Thyroid gland (tissue), 4 donors: ENCODE measurements at places on chromosomes 12 and 14. TPM values are rescaled to one million over a fixed set of nuclear protein-coding genes. Genes with fewer than 3 reads are reported as not detected.

- DNase-seq, result no peak
- peaks cover 16% of the 10 kb centered on the region for H3K4me1 ChIP-seq
- no peaks in the 10 kb centered on the region for H3K36me3 ChIP-seq
- peak overlapping the region; percentile 79 for H3K27ac ChIP-seq
- H3K4me3 ChIP-seq, result peak overlapping the region; percentile 90
Observed at GRCh38 chr14:54487771-54488170, 1.0 kb downstream of the GMFB start.

DNA sequence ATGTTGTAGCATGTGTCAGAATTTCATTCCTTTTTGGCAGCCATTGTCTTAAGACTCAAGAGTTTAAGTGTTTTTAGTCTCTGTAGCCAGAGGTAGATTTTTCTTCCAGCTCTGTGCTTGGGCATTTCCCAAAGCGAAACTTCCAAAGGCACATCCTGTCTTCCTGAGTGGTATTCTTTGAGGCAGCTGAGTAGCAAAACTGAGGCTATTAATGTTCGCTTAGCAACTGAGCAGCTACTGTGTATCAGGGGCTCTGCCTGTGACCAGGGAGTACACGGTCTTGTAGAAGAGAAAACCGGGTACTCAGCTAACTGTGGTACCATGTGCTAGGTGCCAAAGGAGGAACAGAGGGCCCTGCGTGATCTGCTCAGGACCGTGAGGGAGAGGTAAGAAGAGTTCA is 52.0 kb downstream of the ETV6 start:
- H3K27me3 ChIP-seq, result no peaks in the 10 kb centered on the region
- no peaks in the 10 kb centered on the region for H3K36me3 ChIP-seq
- H3K4me1 ChIP-seq, result peaks cover 32% of the 10 kb centered on the region
- H3K4me3 ChIP-seq, result no peak overlapping the region
- DNase-seq, result no peak

The TAS2R10 gene
- 1.6 TPM for total RNA-seq

GRCh38 chr14:46034305-46034704 is 617.3 kb downstream of the RPL10L start:
- H3K4me1 ChIP-seq, result no peaks in the 10 kb centered on the region
- no peak overlapping the region for H3K27ac ChIP-seq
- H3K27me3 ChIP-seq, result no peaks in the 10 kb centered on the region
- H3K36me3 ChIP-seq, result no peaks in the 10 kb centered on the region
- H3K4me3 ChIP-seq, result no peak overlapping the region
